NCI-H2107 (cell line): ENCODE measurements at places on chromosomes 5 and 9.

DNA sequence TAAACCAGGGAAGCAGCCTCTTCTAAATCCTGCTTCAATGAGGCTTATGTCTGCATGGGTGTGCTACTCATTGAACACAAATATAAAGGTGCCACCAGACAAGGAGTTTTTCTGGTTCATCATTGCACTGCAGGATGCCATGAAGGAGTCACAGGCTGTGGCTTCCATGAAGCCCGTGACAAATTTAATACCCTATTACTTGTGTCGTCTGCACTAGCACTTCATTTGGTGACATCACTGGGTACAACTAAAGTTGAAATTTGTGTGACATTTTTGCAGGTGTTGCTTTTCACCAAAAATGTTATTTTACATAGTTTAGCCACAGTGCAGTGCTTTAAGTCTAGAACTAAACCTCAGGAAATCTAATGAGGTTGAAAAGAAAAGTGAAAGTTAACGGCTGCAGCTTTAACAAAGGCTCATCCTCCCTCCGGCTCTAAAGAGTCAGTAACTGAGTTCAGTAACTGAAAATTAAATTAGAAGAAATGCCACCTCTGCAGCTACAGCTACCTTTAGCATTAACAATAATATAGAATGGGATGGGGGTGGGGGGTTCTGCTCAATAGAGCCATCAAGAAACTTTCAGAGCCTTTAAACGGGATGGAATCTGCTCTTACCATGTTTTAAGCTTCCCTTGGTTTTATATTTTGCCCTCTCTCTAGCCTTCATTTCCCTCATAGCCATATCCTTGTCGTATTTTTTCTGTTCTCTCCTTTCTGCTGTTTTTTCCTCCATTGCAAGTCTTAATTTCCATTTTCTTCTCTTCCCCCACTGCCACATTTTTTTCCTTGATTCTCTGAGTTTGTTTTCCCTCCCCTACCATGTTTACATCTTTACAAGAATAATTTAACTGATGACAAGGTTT, 233.8 kb upstream of the TMEM161B start:
- no peak for DNase-seq

DNA sequence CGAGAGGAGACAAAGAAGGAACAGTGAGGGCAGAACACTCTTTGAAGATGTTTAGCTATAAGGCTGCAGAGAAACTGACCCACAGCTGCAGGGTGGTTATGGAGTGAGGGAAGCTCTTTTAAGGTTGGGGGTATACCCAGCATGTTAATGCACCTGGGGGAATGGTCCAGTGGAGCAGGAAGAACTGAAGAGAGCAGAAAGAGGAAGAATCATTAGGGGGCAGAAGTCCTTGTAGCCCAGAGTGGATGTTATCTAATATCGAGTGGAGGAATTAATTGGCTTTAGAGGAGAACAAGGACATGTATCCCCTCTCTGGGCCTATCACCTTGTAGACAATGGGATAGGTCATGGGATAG, 7.7 kb downstream of the IL4 start:
- DNase-seq: no peak

- peak; percentile 55 for DNase-seq
Observed at GRCh38 chr5:36870399-36871040, 6.0 kb upstream of the NIPBL start.

GRCh38 chr9:104769655-104770054, 5.7 kb downstream of the NIPSNAP3B start:
- DNase-seq: no peak

DNA sequence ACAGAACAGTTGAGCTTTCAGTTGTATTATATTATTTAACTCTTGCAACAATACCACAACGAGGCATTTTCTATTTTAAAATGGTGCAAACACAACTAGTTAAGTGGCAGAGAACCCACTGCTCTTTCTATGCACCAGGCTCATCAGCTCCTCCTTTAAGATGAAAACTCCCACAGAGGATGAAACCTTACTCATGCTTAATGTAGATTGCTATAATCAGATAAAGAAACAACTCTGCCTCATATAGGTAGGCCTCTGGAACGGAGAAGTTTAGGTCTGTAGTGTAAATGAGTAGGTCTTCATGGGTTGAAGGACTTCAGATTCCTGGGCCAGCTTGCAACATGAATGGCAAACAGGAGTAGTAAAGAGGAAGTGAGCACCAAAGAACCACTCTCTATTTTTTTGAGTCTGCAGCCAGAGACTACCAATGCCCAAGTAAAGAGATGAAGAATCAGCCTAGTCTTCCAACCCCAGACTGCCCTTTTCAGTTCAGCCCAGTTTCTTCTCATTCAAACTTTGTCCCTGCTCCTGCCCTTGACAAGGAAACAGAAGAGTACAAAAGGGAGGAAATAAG, 33.9 kb downstream of the HACD4 start:
- no peak for DNase-seq

DNA sequence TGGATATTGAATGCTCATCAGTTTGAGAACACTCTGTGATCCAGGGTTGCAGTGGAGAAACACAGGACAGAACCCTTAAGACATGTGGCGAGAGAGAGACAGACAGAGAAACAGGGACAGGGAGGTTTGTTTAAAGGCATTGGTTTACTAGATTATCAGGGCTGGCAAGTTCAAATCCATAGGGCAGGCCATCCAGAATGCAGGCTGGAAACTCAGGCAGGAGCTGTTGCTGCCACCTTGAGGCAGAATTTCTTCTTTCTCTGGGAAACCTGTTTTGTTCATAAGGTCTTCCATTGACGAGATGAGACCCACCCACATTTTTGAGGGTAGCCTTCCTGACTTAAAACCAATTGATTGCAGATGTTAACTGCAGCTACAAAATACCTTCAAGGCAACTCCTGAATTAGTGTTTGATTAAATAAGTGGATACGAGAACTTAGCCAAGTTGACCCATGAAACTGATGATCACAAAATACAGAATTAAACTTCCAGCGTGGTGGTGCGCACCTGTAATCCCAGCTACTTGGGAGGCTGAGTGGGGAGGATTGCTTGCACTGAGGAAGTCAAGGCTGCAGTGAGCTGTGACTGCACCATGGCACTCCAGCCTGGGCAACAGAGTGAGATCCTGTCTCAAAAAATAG, 55.9 kb downstream of the NSUN2 start:
- DNase-seq: no peak

DNA sequence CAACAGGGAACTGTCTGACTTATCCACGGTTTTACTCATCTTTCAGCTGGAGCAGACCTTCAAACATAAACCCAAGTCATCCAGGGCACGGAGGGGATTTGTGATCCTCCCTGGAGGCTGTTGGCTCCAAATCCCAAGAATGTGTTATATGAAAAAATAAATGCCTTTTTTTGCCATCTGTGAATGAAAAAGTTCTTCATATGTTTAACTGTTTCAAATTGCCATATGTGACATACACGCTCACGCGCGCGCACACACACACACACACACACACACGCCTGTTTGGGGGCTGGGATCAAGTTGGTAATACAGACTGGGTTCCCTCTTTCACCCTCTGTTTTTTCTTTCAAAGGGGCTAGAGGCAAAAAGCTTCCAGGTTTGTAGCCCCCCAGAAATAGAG, 164.4 kb upstream of the EFNA5 start:
- no peak for DNase-seq

- no peak for DNase-seq
Observed at GRCh38 chr9:75588808-75589207, 301.7 kb upstream of the PCSK5 start.

DNA sequence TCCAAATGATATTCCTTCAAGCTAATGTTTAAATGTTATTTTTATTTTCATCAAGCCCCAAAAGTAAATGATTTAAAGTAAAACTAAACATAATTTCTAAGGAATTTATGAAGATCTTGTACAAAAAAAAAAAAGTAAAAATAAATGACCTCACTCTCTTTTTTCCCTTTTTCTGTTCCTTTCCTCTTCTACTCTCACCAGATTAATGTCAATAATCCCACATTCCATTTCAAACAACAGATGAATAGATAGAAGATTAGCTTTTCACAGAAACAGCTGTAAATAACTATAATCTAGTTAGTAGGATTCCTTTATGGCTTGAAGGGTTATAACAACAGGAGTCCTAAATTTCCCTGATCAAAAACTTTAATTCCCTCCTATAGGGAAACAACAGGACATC, 88.1 kb downstream of the EFNA5 start:
- no peak for DNase-seq

GRCh38 chr9:71663216-71663615, 105.1 kb downstream of the CEMIP2 start:
- DNase-seq: no peak

- DNase-seq: no peak
Observed at GRCh38 chr9:121527371-121527770, 27.7 kb upstream of the GGTA1 start.
